GM18507 (cell line): ENCODE measurements at places on chromosomes 7 and 10.

GRCh38 chr10:200405-200804 is 65.2 kb downstream of the ZMYND11 start:
- no peak for DNase-seq

DNA sequence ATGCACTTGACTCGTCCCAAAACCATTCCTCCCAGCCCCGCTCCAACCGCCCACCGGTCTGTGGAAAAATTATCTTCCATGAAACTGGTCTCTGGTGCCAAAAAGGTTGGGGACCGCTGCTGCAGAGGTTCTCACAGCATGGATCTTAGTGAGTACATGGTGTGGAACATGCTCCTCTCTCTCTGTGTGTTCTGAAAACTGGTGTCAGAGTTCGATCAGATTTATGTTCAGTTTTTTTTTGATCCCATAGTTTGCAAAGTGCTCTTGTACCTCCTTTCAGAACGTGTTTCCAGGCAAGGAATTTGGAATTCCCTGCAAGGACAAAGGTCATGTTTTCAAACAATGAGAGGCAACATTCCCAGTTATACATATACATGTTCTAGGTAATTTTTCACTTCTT is 61.2 kb upstream of the FAM171A1 start:
- no peak for DNase-seq

DNA sequence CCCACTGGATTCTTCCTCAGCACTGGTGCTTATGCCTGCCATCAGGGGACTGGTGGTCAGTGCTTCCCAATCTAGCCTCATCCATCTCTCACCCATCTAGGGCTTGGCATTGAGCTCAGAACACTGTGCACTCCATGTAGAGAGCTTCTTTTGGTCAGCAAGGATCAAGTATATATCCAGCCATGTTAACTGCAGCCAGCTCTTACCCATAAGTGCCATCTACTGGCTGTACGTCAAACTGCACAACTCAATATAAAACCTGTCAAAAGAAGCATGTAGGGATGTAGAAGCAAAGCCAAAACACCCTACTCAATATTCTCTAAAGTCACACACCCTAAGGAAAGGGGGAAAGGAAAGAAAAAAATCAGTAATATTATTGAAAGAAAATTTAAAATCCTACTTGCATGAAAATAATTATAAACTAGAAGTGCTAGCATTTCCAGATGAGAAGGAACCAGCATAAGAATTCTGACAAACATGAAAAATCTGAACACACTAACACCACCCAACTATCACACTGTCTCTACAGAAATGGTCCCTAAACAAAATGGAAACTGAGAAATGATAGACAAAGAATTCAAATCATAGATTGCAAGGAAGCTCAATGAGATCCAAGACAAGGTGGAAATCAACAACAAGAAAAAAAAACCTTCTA is 531.1 kb upstream of the STEAP1 start:
- DNase-seq, result peak; percentile 2

GRCh38 chr7:104923010-104923421 is 91.0 kb upstream of the KMT2E start:
- DNase-seq, result peak; percentile 40

GRCh38 chr10:32413513-32413912 is 32.4 kb upstream of the CCDC7 start:
- DNase-seq, result no peak

DNA sequence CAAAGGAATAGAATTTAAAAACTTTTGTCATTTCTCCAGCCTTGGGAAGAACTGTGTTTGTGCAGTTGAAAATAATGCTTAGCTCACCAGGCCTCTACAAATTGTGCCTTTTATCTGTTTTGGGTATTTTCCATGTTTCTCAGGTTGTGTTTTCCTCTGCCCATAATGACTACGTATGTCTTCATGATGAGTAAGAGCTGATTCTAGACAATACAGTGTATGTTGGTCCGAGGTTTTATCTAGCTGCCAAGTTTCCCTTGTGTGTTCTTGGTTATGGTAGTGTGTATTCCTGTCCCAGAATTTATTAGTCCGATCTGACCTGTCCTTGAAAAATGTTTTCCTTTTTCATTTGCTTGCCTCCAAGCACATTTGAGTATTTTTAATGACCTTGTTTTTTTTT is 83.7 kb upstream of the GLCCI1 start:
- no peak for DNase-seq

- DNase-seq, result no peak
Measured at GRCh38 chr7:99121496-99122021, 22.3 kb downstream of the SMURF1 start.

GRCh38 chr7:34322841-34323240 is 335.2 kb upstream of the NPSR1 start:
- DNase-seq, result no peak

GRCh38 chr7:42720991-42721796 is 190.7 kb downstream of the C7orf25 start:
- DNase-seq, result no peak

DNA sequence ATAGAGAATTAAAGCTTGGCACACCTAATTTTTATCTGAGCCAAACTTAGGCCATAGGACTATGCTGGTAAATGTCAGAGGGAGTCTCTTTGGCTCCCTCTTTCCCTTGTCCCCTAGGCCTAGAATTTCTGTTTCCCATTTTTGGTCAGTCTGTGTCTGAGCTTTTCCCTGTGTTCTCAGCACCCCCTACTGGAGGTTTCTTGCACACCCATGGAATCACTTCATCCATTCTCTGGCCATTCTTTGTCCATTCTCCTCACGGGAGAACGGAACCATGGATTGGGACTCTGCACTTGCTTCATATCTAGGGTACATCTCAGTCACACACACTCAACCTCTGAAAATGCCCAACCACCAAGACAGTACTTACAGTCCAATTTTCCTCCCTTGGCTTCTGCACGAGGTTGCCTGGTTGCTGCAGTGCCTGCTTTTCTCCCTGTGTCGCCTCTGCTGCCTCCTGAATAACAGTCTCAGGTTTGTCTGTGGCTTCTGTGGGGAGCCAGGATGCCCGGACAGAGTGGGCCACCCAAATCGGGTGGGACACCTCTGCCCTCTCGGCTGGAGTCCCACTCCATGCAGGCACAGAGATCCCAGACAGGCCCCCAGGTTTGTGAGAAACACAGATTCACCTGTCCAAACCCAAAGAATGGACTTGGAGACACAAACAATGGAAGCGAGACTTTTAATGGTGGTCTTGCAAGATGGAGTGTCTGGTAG is 35.1 kb upstream of the DNAH11 start:
- no peak for DNase-seq

- no peak for DNase-seq
Measured at GRCh38 chr7:19401461-19401860, 256.2 kb upstream of the FERD3L start.

- DNase-seq, result no peak
Measured at GRCh38 chr7:127873715-127874636, 157.3 kb downstream of the LRRC4 start.

DNA sequence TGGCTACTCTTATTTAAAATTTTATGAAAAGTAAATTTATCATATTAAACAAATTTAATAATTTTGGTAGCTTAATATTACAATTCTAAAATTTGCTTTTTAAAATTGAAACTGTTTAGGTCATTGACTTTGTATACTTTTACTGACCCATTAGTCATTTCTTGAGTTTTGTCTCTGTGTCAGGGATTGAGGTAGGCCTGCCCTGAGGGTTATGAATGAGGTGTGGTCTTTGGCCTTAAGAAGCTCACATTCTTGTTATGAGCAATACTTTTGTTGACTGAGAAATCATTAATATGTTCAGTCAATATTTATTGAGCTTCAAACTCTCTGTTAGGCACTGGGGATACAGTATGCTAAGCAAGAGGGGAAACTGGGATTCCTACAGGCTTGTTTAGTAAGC is 47.0 kb upstream of the RPA3 start:
- DNase-seq, result peak; percentile 38

GRCh38 chr7:7834761-7835160 is 116.4 kb upstream of the RPA3 start:
- no peak for DNase-seq

DNA sequence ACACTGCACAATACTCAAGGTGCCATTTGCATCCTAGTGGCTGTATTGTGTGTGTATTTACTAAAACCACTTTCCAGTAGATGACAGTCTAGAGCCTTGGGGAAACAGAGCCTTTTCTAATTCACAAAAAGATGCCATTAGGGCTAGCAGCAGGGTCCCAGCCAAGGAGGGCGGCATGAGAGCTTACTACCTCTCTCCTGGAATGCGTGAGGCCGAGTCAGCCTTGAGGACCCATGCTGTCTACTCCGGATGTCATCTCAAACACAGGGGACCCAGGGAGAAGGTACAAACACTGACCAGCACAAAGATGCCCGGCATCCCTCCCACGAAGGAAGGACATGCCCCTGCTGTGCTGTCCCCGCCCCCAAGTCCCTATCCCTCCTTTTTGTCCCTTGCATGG is 65.5 kb downstream of the CYCS start:
- DNase-seq, result no peak

GRCh38 chr7:45092931-45093235 is 4.1 kb upstream of the NACAD start:
- no peak for DNase-seq

GRCh38 chr7:85068799-85069198 is 118.1 kb downstream of the SEMA3D start:
- DNase-seq, result no peak

GRCh38 chr7:67940400-67940799 is 943.8 kb downstream of the TYW1 start:
- DNase-seq, result no peak

DNA sequence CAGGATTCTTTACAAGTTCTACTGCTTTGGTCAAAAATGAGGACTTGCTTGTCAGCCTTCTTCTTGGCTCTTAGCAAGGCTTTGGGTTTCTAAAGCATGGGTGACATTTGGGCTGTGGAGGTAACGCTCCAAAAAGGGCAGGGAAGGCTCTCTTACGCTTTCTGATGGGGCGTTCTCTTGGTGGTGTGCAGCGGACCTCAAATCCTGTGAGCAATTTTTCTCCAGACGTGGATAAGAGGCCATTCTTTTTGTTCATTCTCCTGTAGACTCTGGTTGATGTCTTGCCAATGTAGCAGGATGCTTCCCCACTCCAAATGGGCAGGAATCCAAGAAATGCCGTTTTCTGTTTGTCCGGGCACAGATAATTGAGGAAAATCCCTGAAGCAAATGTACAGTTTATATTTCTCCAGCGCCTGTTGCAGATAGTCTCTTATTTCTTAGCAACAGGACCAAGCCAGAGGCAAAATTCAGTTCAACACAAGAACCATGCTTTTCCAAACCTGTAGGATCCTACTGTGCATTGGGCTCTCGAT is 138.4 kb upstream of the NFE2L3 start:
- no peak for DNase-seq

DNA sequence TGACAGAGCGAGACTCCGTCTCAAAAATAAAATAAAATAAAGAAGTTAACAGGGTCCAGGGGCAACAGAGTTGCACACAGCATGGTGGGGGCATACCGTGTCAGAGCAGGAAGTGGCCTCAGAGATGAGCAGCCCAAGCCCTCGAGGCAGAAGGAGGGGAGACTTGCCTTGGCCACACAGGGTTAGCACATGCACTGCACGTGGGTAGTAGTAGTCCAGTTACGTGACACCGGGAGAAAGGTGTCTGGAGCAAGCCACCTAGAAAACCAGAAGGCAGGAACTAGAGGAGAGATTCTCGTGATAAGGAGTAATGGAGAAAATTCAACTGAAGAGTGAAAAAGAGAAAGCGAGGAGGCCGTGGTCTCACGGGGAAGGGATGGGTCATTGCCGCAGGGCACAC is 9.8 kb upstream of the DENND2A start:
- DNase-seq, result no peak

DNA sequence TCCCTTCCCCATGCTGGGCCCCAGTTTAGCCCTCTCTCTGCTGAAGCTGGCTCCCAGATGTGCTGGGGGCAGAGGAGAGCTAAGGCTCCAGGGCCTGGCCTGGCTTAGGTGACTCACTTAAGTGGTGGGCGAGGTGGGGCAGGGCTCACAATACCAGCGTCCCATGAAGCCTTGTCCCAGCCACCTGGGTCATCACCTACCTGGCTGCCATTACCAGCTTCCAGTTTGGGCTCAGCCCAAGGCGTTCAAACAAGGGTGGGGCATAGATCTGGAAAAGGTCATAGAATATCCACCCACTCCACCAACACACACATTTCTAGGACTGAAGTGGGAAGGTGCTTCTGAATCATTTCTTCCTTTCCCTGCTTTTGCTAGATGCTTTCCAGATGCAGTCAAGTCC is 8.3 kb downstream of the KAZALD1 start:
- DNase-seq, result no peak

DNA sequence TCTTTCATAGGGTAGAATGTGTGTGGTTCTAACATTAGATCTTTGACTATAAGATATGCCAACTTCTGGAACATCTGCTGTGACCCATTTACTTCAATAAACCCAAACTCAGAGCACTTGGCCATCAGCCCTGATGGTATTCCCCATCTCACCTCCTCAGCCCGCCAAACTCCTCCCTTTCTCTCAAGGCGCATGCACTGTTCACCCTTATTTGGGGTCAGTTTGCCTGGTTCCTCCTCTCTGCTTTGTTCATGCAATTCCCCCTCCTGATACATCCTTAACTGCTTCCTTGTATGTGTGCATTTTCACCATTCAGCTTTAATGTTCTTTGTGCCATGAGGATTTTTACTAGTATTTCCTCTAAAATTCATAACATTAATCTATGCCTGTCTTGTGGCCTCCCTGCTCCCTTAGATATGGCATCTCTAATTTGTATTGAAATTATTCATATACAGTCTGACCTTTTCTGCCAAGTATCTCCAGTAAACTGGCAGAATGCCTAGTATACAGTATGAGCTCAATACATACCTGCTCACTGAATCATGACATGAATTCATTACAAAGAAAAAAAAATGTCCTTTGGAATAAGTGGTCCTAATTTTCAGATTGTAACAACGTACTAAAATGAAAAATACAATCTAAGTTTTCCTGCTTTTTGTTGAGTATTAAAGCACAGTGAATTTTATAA is 336.8 kb upstream of the IGFBP3 start:
- DNase-seq, result no peak

GRCh38 chr10:25288181-25288580 is 113.4 kb downstream of the GPR158 start:
- no peak for DNase-seq

DNA sequence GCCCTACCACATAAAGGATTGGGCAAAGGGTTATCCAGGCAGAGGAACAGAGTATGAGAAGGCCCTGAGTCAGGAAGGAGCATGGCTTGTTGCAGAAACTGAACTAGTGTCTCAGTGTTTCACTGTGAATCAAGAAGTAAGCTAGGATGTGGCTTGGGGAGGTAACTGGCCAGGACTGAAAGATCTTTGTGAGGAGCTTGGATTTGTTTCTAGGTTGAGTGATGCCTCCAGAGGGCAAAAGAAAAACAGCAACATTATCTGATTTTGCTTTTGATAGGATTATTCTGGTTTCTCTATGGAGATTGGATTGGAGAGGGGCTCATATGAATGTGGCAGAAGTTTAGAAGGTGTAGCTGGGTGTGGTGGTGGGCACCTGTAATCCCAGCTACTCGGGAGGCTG is 137.9 kb upstream of the HDAC9 start:
- DNase-seq, result no peak

- no peak for DNase-seq
Measured at GRCh38 chr7:8303904-8304528, 42.0 kb upstream of the ICA1 start.
